ENCODE measurements at places on chromosomes 13 and 19.

GRCh38 chr19:1318678-1319471 is 33.2 kb downstream of the EFNA2 start:
- DNase-seq = no peak

- DNase-seq = no peak
Measured at GRCh38 chr19:38268539-38268938, 4.2 kb downstream of the SPINT2 start.

DNA sequence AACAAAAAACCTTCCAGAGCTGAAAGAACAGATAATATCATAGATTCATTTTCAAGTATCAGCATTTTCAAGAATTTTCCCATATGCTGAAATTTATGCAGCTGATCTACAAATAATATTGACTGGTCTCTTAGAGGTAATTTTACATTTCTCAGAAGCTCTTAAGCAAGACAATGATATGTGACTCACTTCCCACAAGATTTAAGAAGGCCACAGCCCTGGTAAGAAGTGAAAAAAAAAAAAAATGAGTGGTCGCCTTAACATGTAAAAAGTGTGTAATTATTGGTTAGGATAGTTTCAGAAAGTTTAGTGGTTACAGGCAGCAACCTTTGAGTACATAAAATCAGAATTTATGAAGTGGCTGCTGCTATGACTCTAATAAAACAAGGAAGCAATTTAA is 54.5 kb downstream of the NUFIP1 start:
- DNase-seq = no peak

DNA sequence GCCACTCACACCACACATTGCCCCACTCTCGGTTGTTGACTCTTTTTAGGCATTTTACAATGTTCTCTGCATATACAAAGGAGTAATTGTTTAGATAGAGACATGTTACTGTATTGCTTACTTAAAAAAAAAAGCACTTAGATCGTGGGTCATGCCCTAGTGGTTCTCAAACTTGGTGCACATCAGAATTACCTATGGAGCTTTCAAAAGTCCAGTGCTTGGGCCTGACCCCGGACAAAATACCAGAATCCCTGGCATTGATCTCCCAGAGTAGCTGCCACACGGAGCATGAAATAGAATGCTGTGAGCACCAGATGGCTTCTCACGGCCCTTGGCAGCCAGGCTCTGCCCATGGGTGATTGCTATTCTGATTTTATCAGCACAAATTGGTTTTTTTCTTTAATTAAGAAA is 20.0 kb downstream of the ACP7 start:
- DNase-seq = no peak

Measured in activated CD8-positive, alpha-beta memory T cell treated with anti-CD3 and anti-CD28 coated beads, Interleukin-2, amount 50 U/mL, for 4 hours (primary cell).